ENCODE measurements at places on chromosomes 5 and 9.

- no peak for DNase-seq
Observed at GRCh38 chr9:136626740-136627642, 35.7 kb upstream of the EGFL7 start.

- no peak for DNase-seq
Observed at GRCh38 chr9:131348631-131349521, 45.0 kb upstream of the PRRC2B start.

DNA sequence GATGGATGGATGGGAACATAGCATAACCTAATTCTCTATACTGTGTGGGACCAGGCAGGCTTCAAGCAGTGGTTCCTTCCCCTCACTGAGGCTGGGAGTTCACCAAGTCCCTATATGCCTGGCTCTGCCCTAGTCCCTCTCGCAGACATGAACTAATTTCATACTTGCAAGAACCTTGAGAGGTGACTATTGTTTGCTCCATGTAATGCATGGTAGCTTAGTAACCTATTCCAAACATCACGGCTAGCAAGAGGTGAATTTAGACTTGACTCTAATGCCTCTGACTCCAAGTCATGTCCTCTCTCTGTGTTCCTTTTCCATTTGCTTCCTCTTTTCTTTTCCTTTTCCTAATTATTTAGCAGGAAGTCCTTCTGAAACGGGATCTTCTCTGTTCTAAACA lies 25.9 kb upstream of the ERMP1 start:
- DNase-seq = no peak

DNA sequence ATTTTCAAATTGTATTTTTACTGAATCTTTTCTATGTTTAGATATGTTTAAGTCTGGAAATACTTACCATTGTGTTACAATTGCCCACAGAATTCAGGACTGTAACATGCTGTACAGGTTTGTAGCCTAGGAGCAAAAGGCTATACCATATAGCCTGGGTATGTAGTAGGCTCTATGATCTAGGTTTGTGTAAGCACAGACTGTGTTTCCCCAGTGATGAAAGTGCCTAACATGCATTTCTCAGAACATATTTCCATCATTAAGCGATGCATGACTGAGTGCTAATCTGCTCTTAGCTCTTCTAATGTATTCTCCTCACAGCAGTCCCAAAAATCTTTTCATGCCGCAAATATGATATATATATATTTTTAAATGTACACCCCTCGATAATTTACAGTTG lies 166.7 kb upstream of the PPP2R2B start:
- no peak for DNase-seq

GRCh38 chr9:95129476-95130291 lies 187.8 kb downstream of the FANCC start:
- no peak for DNase-seq

DNA sequence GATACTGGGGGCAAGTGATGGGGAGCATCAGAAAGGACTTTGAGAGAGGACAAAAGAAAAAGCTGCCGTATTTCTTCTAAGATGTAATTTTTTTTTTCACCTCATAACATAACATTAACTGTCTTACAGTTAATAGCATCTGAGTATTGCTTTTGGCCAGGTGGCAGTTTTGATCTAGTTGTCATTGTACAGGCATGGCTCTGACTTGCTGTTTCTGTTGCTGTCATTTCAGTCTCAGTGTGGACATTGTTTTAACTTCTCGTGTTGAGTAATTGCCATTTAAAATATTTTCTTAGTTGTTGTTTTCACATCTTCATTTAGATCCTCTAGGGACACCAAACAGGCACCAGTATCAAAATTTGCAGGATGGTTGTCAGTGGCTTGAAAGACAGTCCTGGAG lies 12.4 kb downstream of the SMAD5 start:
- no peak for DNase-seq

DNA sequence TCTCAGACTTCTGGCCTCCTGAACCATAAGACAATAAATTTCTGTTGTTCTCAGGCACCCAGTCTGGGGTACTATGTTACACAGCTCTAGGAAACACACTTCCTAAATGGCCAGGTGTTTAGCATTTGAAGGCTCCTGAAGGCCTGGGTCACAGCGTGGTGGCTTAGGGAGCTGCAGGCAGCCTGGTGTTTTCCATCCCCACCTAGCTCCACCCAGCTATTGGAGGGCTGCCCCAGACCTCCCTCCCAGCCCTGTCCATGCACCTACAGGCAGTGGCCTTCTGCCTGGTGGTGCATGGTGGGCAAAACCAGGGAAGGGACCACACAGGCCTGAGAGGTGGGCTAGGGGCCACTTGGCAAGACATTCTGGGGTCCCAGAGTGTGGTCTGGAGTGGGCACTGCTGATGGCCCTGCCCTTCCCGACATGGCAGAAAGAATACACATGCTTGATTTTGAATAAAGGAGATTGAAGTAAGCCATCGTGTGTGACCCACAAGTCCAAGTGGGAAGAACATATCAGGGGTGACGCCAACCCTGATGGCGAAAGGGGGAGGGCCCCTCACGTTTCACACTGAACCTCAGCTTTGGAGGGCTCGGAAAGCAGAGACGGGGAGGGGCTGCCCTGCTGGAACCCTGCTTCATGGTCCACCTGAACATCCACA lies 1.3 kb upstream of the SUSD3 start:
- DNase-seq = no peak

DNA sequence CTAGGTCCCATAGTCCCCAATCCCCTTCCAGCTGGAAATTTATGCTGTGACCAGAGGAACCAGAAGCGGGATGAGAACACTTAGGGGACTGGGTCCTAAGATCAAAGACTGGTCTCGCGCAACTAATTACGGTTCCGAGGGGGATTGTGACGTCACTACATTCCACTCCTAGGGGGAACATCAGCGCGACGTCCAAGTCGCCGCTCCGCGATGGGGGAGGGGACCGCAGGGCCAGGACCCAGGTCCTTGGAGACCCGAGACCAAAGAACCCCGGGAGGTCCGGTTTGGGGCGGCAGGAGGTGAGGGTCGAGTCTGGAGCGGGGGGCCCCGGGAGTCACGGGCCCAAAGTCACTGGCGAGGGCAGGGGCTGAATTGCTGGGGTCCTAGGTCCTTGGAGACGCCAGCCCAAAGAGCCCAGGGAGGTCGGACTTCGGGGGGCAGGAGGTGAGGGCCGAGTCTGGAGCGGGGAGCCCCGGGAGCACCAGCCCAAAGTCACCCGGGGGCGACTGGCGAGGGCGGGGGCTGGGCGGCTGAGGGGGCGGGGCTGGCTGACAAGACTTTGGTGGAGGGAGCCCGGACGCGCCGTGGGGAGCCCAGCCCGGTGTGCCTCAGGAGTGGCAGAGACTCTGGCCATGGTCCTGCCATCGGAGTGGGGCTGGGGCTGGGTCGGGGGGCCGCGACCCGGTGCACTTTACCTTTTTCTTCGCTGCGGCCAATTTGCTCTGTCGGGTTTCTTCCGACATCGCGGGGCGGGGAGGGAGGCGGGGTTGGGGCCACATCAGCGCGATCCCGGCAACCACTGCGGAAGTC lies at the start of gene GOLGA2:
Gene GOLGA2 (minus strand): TSS at position 810 of the 810 bp plus-strand sequence. CDS start 31 bp downstream, at position 779.
- peak; percentile 15 for DNase-seq

DNA sequence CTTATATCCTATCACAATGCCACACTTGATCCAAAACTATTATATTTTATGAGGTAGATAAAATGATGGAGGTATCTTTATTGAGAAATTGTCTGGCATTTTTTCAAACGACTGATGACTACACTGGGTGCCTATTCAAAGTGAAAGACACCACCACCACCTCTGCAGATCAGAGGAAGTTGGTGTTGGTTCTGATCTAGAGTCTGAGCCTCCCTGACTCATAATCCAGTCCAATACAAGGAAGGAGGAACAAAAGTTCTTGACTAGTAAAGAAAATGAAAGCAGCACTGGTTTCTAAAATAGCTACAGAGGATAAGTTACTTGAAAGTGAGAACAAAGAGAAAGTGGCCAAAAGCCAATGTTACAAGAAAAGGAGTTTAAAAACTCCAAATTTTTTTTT lies 139.9 kb downstream of the RFX3 start:
- no peak for DNase-seq

DNA sequence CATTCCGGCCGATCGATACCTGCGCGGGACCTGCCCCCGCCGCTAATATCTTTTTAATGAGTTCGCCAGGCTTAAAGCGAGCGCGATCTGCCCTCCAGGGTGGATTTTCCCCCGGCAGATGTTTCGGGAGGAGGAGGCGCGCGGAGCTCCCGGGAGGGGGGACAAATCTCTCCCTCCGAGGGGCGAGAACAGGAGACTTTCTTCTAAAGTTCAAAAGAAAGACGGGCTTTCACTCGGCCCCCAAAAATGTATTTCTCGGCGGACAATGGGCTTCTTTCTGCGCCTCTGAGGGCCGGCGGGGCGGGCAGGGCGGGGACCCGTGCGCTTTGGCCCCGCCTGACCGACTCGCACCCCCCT lies 4.1 kb upstream of the PRDM12 start:
- no peak for DNase-seq

GRCh38 chr5:6365142-6365976 lies 13.0 kb downstream of the MED10 start:
- no peak for DNase-seq

GRCh38 chr5:80565330-80565729 lies 4.8 kb downstream of the ANKRD34B start:
- DNase-seq = no peak

DNA sequence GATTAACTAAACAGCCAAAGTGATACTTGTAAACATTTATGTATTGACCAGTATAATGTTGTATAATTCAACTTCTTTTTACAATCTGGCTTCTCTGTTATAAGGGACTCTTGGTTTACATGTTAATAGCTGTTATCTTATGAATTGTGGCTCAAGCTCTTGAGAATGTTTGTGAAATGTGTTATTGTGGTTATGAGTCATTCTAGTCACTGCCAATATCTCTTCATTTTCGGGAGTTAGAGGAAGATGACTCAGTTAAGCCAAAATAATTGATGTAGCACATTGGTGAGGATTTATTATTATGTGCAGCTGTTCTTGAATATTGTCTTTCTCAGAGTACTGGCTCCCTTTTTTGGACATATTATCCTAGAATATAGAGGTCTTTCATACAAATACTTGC lies 655.2 kb upstream of the RIOK2 start:
- no peak for DNase-seq

GRCh38 chr5:41094871-41095270 lies 23.7 kb upstream of the MROH2B start:
- no peak for DNase-seq

GRCh38 chr5:57504357-57504756 lies 21.7 kb upstream of the ACTBL2 start:
- DNase-seq = no peak

GRCh38 chr5:74402553-74402952 lies 238.0 kb downstream of the ENC1 start:
- DNase-seq = no peak

DNA sequence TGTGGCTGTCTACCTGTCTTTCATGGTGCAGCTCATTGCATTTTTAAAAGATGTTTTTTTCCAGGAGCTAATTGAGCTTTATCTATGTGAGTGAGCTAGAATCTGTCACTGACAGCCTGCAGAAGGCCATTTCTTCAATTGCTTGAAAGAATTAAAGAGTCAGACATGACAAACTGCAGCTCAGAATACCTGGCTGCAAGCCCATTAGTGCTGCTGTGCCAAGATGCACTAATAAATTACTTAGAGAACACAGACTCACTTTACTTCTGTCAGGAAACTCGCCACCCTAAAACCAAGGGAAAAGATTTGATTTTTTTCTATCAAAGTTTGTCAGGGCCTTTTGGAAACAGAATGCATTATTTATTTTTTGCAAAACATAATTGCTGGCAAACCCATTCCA lies 368.3 kb downstream of the CAAP1 start:
- DNase-seq = no peak

- DNase-seq = no peak
Observed at GRCh38 chr9:14205463-14205862, 108.5 kb downstream of the NFIB start.

DNA sequence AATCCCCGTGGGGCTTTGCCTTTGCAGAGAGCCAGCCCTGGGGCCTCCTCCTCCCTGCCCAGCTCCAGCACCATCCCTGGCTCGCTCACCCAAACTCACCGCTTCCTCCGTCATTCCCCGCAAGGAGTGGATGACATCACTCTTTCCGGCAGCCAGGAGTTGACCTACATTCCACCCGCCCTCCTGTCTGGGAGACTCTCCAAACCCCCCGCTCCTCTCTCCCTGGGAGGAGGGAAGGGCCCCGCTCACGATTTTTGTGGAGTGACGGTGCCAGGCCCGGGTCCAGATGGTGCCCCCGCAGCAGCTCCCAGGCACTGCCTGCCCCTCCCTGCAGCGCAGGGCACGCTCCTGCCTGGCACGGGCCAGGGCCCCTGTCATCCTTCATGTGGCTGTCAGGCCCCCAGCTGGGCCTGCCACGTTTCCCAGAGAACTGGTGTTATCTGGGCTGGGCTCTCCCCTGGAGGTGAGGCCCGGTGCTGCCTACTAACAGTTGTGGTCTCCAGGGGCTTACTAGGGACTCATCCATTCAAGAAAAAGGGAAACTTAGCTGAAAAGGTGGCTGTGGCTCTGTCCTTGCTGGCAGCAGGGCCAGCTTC lies 52.3 kb downstream of the NTNG2 start:
- no peak for DNase-seq

DNA sequence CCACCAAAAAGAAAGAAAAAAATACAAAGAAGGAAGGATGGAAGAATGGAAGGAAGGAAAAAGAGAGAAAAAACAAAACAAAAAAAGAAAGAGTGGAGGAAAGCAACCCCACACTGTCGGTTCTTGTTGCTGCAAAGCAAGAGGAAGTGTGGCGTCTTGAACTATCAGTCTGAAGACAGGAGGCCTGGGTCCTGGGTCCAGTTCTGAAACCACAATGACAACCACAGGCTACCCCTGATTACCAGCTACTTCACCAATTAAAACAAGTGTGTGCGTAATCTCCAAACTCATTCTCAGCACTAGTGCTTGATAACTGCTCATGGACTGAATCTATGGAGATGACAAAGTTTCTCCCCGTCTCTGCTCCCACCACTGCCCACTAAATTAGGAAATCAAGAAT lies 93.7 kb downstream of the RASEF start:
- no peak for DNase-seq

DNA sequence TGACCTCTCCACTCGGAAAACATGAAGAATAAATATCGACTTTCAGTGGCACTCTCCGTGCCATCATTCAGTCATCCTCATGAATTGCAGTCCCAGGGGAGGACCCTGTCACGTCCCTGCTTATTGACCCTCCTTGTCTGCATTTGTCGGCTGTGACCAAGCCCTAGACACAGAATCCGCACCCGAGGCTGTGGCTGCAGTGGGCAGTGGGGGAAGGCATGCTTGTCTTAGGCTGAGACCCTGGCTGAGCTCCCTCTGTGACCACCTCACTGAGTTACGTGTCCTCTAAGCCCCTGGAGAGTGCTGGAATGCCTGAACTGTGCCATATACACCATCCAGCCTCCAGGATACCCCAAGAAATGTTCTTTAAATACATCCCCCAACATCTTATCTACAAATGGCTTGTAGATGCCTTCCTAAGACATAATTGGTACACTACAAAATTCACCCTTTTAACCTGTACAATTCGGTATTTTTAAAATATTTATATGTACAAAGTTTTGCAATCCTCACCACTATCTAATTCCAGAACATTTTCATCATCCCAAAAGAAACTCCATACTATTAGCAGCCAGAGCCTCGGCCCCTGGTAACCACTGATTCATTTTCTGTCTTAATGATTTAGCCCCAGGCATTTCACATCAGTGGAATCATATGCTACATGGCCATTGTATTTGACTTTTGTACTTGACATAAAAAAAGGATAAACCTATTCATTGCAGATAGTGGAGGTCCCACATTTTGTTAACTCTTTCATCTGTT lies 80.8 kb upstream of the ICE1 start:
- no peak for DNase-seq

- DNase-seq = no peak
Observed at GRCh38 chr9:72312386-72312987, 52.5 kb downstream of the ZFAND5 start.
